NCI-H1092 treated with DMSO at 0.1 percent for 48 hours (cell line): ENCODE measurements at places on chromosomes 1 and 21.
A peak's percentile ranks its signal among the peaks of the same experiment; 100 is the strongest.

DNA sequence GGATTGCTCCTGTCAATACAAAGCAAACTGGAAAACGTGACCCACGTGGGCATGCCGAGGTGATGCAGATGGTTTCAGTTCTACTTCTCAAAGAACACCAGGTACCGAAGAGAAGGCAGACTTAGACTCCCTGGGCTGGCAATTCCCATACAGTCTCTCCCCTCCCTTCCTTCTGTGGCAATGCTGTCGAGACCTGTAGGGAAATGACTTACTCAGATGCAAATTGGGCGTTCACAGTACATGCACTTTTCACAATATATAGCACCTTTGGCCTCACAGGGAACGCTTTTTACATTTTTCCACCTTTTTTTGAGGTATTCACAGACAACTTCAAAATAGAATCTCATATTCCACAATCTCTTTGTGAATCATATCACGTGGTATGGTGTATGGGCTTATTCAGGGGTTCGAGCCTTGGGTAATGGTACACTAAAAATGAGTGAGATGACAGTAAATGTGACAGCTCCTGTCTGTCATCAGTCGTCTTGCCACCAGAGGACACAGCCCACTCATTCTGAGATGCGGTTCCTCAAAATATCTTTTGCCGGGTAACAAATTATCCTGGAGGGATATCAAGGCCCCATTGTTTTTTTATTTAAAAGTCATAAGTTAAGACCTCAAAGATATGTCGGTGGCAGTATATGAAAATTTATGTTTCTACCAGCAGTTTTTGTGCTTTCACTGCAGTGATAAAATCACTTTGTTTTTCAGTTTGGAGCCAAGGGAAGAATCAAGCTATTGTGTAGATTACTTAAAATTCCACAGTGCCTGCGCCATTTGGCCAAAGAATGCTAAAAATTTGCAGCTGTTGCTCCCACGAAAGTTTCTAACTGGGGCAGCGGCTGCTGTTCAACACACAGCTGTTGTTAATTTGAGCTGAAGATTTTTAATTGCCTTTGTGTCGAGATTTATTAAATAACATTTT is 168.4 kb downstream of the ZZZ3 start:
- DNase-seq, result no peak

DNA sequence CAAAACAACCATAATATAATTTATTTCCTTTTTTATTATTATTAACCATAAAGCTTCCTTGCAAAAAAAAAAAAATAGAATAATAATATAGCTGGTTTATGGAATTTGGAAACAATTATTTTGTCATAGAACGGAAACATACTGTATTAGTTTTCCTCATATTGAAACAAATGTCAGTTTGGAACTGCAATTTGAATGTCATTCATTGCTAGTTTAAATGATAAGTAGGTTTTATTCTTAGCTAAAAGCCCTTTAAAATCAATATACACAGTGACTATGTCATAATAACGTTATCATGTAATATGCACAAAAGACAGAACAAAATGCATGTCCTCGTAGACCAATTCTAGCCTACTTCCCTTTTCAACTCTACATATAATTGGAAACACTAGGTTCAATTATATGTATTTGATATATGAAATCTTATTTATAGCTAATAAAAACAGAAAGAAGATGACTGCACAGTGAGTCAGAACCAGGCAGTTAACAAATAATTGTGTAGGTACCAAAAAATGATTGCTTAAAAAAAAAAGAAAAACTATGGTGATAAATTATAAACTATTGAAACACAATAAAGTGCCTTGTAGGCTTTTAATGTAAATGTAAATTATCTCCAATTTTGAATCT is 85.2 kb upstream of the EXO1 start:
- DNase-seq, result no peak

- no peak for DNase-seq
Measured at GRCh38 chr1:67965995-67966665, 84.3 kb downstream of the DIRAS3 start.

DNA sequence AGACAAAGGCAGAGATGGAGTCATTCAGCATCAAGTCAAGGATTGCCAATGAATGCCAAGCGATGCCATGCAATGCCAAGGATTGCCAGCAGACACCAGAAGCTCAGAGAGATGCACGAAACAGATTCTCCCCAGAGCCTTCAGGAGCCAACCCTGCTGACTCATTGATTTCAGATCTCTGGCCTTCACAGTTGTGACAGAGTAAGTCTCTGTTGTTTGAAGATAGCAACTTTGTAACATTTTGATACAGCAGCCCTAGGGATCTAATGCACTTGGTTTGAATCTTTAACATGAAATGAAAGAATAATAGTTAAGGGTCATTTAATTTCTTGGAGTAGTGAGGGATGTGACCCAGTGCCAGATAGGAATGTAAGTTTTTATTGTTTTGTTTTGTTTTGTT is 287.4 kb upstream of the RUNX1 start:
- no peak for DNase-seq

- DNase-seq, result no peak
Measured at GRCh38 chr1:96723936-96724335, 2.4 kb downstream of the PTBP2 start.

DNA sequence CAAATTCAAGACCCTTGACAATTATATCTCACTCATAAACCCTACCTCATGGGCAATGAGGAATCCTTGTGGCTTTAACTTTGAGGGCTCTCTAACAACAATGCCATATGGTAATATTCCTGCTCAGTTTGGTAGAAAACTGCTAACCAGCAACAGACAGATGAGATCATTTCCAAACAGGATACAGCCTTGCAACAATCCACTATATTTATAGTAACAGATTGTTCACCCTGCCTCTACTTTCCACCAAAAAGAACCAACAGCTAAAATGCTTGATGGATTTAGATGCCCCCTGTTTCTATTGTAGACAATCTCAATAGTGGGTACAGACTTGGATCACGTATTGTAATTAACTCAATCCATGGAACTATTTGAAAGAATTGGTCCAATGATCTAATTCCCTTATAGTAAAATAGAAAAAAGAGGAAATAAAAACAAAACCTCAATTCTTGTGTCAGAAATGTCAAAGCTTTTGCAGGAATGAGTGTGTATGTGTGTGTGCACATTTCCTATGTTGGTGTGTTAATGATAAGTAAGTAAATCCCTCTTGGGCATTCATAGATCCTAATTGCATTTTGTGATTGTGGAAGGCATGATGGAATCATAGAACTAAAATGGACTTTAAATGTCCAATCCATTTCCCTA is 100.0 kb upstream of the EDEM3 start:
- no peak for DNase-seq

DNA sequence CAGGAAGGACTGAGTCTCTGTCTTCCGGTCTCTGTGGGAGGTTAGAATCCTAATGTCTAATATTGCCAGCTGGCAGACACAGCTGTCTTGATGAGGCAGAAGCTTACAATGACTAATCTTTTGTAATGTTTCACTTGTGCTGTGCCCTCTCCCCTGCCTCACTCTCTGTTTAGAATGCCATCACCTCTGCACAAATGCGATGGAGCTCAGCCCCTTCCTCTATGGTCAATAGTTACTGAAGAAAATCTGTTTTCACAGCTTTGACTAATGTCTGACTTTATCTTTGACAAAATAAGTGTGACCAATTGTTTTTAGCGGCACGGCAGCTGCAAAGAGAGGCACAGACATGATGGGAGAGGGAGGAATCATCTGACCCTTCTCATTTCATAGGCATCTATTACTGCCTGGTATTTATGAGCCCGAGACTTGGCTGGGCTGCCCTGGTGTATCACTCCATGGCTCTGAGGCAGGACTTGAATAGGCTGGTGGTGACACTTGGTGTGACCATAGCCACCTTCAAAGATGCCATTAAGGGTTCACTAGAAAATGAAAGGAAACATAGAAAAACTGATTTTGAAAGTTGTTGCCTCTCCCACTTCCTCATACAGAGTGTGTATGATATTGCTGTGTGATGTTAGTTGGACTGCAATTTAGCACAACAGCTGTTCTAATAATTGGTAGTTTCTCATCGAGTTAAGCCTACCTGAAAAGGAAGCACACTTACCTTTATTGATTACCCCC is 163.2 kb upstream of the NBPF11 start:
- DNase-seq, result no peak

DNA sequence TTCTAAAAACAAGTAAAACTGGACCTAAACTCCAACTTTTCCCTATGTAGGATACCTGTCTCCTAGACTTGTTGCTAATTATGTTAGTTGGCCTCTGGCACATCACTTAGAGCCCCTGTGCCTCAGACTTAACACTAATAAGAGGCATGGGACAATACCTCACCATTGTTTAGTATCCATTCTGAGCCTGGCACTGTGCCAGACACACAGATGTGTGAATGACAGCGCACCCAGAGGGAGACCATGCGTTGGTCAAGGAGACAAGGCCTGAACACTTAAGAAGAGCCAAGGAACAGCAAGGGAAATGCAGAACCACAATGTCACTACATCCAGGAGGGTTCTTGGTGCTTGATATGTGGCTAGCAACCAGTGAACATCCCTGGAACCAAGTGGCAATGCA is 189.1 kb downstream of the FGGY start:
- DNase-seq, result no peak

DNA sequence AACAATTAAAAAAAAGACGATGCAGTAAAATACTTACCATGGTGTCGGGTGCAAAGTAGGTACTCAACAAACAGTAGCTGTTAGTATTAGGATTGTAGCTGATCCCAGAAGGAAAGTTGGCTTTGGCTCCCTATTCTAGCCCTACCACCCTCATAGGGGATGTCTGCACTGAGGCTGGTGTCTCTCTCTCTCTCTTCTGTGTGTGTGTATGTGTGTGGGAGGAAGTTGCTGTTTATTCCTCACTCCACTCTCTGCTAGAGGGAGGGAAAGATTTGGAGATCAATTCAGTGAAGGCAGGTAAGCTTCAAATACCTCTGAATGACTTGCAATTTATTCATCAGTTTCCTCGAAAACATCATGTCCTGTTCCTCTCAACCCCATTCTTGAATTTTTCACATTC is 124.4 kb downstream of the PTPRU start:
- no peak for DNase-seq

GRCh38 chr1:29753771-29754572 is 517.6 kb downstream of the PTPRU start:
- peak; percentile 23 for DNase-seq

DNA sequence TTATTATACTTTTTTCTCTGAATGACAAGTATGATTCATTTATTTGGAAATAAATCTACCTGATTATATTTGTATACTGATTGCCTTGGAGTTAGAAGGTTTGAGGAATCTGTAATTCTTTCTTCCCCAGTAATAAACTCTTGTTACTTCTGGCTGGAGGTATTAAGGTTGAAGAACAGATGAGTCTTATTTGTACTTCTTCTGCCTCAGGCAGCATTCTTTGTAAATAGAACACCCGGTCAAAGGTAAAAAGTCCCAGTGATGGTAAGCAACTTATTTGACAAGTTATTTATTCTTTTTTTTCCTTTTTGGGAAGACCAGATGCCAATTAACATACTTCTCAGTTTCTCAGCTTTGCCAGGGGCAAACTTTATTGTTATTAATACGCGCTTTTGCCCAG is 12.9 kb downstream of the SNX27 start:
- no peak for DNase-seq

DNA sequence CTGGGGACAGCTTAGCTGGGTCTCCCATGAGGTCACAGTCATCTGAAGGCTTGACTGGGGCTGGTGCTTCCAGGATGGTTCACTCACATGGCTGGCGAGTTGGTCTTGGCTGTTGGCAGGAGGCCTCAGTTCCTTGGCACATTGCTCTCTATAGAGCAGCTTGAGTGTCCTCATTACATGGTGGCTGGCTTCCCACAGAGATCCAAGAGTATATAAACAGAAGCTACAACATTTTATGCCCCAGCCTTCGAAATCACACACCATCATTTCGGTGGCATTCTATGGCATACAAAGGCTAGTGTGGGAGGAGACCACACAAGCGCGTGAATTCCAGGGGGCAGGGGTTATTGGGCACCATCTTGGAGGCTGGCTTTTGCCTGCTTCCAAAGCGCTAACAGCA is 63.0 kb downstream of the ALPL start:
- DNase-seq, result peak; percentile 11

GRCh38 chr1:186152227-186152619 is 222.8 kb downstream of the TPR start:
- DNase-seq, result no peak

- no peak for DNase-seq
Measured at GRCh38 chr1:76317299-76317900, 242.9 kb downstream of the ST6GALNAC3 start.

DNA sequence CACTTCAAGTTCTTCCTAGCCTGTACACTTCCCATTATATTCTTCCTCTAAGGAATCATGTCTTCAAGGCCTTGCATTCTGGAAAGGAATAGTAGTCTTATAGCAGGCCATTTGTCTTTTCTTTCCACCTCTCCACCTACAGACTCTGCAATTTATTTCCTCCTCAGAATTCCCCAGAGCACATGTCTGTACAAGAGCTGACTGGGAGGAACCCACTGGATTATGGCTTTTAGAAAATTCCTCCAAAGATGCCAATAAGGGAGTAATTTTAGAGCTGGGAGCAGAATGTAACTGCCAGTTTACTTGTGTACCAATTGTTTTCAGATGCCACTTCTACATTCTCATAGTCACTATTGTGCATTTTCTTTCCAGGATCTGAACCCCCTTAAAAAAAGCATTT is 3.4 kb upstream of the PSMG1 start:
- DNase-seq, result no peak

GRCh38 chr1:181386340-181386739 is 97.0 kb upstream of the CACNA1E start:
- peak; percentile 67 for DNase-seq

- DNase-seq, result no peak
Measured at GRCh38 chr1:197519741-197520334, 251.8 kb downstream of the CRB1 start.

- no peak for DNase-seq
Measured at GRCh38 chr1:246292571-246292970, 214.5 kb downstream of the SMYD3 start.

- no peak for DNase-seq
Measured at GRCh38 chr21:15797577-15798363, 68.0 kb downstream of the USP25 start.

DNA sequence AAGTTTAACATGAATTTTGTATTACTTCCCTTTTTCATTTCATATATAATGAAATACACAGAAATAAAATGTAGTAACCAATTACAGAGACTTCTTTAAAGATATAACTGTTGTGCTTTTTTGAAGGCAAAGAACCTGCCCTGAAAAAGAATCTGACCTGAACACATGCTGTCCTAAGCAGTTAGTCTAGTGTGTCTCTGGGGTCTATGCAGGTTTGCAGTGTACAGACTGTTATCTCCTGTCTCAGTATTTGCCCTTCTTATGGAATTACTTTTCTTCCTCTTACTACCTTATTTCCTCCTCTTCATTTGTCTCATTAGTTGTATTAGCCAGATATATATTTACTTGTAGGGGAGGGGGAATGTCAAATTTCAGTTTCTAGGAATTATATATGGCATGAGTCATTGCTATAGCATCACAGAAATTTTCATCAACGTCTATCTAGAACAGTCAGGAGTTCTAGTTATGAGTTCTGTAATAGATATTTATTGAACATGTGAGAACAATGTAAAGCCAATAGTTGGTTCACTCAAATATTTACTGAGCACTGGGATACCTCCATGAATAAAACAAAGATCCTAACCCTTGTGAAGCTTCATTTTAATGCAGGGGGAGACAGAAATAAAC is 28.4 kb upstream of the PLEKHO1 start:
- no peak for DNase-seq
